Stimulated activated CD8-positive, alpha-beta memory T cell treated with anti-CD3 and anti-CD28 coated beads, Interleukin-4, amount 100 ng/mL, for 1 hour (primary cell): ENCODE measurements at places on chromosomes 1 and 21.

DNA sequence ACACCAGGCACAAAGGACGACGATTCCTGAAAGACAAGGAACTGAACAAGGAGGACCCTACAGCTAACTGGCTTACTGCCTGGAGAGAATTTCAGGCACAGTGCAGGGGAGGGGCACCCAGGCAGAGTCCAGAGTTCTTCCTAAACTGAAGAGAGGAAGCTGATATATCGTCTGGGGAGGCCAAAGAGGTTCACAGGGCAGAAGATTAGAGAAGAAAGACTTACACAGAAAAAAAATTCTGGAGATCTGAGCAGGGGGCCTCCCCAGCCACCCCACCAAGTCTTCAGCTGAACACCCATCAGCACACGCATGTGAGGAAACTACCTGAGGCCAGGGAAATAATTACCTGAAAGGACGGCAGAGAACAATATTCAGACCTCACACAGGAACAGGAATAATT is 24.6 kb downstream of the SORT1 start:
- no peak for DNase-seq

DNA sequence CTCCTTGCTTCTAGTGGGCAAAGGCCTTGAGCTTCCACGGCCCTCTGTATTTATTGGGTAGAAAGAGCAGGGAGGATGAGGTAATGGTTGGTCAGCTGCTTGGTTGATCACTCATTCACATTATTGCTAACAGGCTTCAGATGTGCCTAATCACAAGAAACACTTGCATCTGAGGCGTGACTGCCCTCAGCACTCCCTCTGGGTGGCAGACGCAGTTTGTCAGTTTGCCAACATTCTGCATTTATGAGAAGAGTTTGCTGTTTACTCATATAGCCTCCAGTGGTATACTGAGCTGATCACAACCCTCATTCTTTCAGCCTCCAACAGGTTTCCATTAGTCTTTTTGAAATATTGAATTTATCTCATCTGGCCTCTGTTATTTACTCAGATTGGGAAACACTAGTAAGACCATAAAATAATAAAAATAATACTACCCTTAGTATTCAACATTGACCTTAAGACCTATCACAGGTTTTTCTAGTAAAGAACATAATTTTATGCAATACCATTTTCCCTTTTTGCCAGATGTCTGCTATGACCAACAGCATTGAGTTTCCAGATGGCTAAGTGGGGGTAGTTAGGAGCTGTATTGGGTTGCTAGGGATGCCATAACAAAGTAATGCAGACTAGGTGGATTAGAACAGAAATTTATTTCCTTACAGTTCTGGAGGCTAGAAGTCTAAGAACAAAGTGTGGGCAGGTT is 53.3 kb downstream of the PTGFR start:
- no peak for DNase-seq

DNA sequence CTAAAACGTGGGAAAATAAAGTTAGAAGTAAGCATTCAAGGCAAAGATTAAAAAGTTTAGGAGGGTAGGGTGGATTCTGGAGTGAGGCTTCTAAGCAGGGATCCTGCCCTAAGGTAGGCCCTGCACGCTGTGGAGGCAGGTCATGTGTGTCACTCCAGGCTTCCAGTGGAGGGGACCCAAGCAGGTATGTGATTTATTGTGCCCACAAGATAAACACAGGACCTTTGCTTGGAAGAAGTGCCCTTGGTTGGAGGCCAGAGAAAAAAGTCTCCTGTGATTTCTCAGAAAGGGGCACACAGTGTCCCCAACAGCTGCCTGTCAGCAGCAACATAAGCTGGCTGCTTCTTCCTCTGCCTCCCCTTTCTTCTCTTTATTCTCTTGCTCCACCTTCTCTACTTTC is 110.8 kb downstream of the FOXD2 start:
- no peak for DNase-seq

DNA sequence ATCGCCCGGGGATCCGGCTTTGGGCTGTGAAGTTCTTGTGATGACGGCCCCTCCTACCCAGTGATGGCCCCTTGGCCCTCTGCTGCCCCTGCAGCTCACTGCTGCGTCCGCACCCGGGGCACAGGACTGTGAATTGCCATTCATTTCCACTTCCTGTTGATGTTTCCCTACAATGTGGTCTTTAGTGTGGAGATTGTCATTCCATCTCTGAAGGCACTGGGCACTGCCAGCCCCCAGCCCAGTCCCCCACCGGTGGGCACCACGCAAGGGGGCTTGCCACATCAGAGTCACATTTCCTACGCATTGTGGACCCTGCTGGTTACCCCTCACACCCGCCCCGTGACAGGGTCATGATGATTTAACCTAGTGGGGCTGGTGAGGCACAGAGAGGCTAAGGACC is 2.5 kb upstream of the MX2 start:
- no peak for DNase-seq

DNA sequence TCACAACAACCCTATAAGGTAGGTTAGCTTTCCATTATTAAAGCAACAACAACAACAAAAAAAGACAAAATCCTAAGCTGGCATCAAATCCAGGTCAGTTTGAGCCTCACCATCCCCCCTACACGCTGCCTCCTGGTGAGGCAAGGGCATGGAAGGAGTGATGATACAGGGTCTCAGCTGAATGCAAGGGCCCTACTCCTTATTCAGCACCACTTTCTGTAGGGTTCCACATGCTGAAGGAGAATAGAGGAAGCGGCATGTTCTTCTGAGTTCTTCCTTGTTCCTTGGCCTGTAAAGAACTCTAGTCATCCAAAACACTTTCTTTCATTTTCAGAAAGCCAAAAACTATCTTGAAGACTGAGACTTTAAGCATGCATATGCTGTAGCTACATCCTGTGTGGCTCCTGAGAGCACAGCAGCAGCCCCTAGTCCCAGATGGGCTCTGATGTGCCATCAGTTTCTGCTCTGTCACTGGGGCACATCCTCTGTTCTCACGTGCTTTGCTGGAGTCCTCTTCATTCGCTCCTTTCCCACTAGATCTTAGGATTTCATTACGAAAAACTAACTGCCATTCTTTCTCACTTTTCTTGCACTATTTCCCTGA is 6.2 kb downstream of the ILDR2 start:
- DNase-seq, result no peak

- no peak for DNase-seq
These were observed 355.8 kb upstream of the LYPLAL1 start for GRCh38 chr1:218817691-218818465.

DNA sequence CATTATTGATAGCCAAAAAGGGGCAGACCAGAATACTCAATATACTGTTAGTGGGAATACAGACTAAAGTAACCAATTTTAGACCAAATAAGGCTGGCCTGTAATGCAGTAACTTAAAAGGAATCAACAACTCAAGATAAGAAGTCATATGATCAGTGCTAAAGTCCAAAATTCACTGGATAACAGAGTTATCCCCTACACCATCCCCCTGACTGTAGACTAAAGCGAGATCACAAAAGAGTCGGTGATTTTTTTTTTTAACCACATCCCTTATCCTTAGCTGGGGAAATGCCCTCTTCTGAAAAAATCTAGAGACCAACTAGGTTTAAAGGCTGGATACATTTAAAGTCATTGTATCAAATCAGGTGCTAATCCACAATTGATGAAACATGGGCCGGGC is 7.7 kb downstream of the UBR4 start:
- DNase-seq, result no peak

DNA sequence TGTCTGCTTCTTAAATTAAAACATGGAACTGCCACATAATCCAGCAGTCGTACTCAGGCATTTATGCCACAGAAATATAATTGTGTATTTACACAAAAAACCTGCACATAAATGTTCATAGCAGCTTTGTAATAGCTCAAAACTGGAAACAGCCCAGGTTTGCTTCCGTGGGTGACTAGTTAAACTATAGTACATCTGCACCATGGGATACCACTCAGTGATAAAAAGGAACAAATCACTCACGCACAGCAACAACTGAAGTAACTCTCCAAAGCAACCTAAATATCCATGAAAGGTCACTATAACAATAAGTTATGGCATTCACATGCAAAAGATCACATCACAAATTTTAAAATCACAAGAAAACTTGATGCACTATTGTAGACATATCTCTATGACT is 64.4 kb downstream of the KCNT2 start:
- no peak for DNase-seq

DNA sequence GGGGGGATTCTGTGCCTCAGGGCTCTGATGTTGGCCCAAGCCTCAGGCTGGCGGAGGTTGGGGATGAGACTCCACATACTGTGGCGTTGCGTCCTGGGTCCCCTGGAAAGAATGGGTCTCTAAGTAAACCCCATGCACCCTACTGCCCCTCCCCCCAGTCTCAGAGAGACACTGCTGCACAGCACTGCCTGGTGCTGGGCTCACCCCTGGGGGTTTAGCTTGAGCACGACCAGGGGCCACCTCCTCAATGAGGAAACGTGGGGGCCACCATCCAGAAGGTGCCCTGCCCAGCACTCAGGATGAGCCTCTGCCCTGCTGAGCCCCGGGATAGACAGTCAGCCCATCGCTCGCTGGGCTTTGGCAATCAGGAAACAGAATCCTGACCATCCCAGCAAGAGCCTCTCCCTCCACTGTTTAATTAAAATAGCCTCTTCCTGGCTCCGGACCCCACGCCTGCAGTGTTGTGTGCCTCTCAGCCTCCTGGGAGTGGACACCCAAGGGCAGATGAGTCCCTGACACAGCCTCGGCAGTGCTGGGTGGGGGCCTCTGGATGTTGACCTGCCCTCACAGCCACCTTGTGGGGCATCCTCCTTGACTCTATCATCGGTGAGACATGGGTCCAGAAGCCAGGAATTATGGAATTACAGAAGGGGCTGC is 3.5 kb upstream of the KRTAP10-4 start:
- DNase-seq, result no peak

GRCh38 chr1:38004284-38005108 is 818 bp downstream of the FHL3 start:
- DNase-seq, result no peak

DNA sequence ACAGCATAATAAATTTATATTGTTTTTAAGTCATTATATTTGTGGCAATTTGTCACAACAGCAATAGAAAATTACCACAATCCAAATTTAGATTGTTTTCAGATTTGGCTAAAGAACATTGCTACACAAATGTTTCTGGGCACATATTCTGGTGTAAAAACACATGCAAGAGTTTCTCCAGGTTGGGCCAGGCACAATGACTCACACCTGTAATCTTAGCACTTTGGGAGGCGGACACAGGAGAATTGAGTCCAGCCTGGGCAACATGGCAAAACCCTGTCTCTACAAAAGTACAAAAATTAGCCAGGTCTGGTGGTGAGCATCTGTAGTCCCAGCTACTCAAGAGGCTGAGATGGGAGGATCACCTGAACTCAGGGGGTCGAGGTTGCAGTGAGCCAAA is 8.4 kb downstream of the ERO1B start:
- no peak for DNase-seq

DNA sequence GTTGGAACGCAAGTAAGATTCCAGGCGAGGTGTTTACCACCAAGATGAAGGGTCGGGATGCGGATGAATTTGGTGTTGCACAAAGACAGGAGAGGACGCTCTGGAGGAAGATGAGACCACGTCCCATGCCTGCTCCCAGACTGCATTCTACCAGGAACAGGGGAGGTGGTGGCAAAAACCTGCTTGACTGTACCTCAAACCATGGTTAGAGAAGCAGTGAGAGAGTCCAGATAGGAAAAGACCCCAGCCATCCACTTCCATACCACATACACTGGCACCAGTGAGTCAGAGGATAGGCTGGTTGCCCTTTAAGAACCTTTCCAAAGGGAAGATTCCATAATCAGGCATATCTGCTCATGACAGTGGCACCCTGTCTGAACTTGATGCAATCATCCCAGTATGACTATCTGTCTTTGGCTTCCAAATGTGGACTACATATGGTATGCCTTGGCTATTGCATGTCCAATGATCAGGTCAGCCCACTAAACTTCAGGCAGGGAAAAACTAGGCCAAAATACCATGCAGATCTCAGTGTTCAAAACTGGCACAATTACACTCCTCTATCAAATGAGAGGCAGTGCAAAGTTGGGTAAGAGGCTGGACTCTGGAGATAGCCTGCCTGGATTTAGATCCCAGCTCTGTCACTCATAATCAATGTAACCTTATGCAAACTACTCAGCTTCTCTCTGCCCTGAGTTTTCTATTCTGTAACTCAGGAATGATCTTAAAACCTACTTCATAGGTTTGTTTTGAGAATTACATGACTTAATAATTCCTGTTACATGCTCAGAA is 20.6 kb downstream of the NPR1 start:
- DNase-seq, result no peak

DNA sequence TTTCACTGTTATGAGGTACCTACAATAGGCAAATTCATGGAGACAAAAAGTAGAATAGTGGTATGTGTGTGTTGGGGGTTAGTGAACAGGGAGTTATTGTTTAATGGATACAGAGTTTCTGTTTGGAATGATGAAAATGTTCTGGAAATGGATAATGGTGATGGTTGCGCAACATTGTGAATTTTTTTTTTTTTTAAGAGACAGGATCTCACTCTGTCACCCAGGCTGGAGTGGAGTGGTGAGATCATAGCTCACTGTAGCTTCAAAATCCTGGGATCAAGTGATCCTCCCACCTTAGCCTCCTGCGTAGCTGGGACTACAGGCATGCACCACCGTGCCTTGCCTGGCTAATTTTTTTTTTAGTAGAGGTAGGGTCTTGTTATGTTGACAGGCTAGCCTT is 34.5 kb upstream of the TRABD2B start:
- no peak for DNase-seq

GRCh38 chr1:246160905-246161304 is 346.2 kb downstream of the SMYD3 start:
- DNase-seq, result no peak

GRCh38 chr1:960363-961131 is at the start of gene KLHL17:
Gene KLHL17, plus strand, starts transcription at chr1:960584. Its CDS starts 110 bp downstream, at chr1:960694.
- peak; percentile 54 for DNase-seq

GRCh38 chr1:104593413-104594187 is 843.9 kb downstream of the AMY1C start:
- no peak for DNase-seq

DNA sequence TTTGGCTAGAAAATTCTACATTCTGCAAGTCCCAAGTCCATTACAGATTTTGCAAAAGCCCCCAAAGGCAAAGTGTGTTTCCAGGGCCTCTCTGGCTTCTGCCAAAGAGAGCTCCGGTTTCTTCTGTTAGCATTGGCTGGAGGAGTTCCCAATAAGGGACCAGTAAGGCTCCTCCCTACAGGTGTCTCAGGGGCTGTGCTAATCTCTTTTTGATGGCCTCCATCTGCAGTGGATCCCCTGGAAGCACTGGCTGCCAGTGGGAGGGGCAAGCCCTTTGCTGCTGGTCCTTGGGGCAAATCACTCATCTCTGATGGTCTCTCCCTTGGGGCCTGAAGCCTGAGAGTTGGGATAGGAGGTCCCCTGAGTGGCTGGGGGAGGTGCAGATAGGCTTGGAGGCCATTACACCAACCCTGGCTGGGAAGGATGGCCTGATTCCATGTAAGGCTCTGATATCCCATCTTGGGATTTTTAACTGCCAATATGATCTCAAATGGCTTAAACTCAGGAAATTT is 89.1 kb upstream of the USP24 start:
- no peak for DNase-seq
